ENCODE measurements at places on chromosomes 13 and 19.
A peak's percentile ranks its signal among the peaks of the same experiment; 100 is the strongest.

DNA sequence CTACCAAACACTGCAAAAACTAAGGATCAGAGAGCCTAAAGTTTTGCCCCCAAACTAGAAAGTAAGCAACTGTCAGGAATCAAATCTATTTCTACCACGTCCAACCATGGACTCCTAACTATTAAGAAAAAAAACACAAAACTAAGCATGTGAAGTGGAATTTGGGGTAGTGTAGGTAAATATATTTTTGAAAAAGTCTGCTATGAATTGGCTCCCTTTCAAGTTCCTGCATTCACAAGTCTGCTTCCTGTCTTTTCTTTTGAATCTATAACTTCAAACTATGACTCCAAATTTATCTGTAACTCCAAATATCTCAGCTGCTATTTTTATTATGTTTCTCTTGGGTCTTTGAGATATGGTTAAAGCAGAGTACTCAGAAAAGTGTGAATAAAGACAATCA, 47.0 kb downstream of the PCDH9 start:
- no peak for DNase-seq

- DNase-seq = peak; percentile 34
These were observed 51.9 kb downstream of the DNM2 start for GRCh38 chr19:10769533-10770491.

- DNase-seq = peak; percentile 80
These were observed 2.5 kb downstream of the ZC3H4 start for GRCh38 chr19:47111006-47111621.

DNA sequence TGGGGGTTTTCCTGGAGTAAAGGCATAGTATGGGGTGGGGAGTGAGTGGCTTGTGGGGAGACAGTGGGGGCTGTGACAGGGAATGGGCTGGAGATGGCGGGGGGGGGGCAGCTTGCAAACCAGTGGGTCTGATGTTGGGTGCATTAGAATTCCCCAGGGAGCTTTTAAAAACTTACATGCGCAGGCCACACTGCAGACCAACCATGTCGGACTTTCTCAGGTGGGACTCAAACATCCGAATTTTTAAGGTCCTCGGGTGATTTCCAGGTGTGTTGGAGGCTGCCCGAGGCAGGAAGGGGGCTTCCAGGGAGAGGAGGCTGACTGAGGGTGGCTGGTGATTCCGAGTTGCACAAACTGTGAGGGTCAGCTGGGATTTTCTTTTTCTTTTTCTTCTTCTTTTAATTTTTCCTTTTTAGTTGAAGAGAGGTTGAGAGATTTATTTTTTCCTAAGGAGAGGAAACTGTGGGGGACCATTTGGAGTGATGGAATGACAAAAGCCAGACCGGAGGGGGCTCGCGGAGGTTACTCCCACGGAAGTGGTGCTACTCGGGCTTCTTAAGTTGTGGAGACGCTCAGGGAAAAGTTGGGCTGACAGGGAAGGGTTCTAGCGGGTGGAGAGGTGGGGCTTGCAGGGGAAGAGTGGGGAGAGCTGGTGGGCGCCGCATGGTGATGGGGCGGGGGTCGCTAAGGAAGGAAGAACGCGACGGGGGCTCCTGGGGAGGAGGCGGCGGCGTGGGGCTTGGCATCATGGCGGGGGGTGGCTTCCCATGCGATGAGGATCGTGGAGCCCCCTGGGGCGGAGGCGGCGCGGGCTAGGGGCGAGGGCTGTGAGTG, 997 bp upstream of the CACNG8 start:
- no peak for DNase-seq

- DNase-seq = no peak
These were observed 60.8 kb downstream of the F2RL3 start for GRCh38 chr19:16949496-16950023.

DNA sequence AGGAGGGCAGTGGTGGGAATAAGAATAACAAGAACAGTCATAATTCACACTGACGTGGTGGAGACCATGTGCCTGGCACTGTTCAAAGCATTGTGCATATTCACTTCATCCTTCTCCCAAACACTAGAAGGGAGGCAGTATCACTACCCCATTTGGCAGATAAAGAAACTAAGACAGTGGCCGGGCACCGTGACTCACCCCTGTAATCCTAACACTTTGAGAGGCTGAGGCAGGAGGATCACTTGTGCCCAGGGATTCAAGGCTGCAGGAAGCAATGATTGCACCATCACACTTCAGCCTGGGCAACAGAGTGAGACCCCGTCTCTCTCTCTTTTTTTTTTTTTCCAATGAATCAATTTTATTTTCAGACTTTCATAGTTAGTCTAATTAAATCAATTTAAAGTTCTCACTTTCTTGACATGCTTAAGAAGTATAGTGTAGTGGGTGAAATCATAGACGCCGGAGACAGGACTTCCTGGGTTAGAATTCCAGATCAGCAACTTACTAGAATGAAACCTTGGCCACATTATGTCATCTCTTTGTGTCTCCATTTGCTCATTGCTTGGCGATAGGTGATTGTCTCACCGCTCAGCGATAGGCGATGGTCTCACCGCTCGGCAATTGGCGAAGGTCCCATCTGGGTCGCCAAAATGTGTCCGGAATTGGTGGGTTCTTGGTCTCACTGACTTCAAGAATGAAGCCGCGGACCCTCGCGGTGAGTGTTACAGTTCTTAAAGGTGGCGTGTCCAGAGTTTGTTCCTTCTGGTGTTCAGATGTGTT, 5.3 kb upstream of the ATG4D start:
- DNase-seq = no peak

DNA sequence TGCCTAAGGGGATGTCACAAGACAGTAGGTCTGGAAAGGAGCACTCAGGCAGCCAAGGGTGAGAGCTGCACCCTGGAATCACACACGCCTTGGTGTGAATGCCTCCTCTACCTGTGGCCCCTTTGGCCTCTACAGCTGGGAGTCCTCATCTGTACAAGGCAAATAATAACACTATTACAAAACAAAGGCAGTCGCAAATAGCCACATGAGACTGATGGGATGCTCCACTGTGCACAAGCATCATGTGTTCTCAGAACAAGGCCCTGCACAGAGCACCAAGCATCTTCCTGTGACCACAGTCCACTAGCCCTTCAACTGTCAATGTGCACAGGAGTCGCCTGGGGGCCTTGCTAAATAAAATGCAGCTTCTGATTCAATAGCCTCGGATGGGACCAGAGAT, 44.6 kb upstream of the HNRNPA1L2 start:
- DNase-seq = no peak

- no peak for DNase-seq
These were observed 4.9 kb downstream of the SMAD9 start for GRCh38 chr13:36915106-36915505.

DNA sequence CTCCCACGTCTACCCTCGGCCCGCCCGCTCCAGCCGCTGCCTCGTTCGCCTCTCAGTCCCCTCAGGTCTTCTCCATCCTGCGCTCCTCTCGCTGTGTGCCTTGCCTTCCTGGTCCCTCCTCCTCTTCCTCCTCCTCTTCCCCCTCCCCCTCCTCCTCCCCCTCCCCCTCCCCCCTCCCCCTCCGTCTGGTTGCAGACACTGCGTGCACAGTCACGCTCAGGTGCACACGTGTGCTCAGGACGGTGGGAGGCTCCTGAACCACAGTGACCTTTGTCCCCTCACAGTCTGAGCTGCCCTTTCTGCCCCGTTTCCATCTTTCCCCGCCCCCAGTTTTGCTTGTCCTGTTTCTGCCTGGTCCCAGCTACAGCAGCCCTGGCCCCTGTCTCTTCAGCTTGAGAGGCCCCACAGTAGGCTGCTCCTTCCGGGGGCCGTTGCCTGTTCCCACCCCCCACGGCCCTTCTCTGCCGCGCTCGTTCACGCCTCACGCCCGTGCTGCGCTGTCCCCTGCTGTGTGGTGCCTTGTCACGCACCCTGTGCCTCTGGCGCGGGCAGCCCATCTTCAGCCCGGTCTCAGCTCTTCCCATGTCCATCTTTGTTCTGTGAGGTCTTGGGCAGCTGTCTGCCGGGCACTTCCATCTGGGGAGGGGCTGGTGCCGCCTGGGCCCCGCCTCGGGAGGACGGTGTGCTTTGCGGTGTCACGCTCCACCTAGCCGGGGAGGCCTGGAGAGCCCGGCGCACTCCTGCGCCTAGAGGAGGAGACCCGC, 13.8 kb upstream of the RPS15 start:
- no peak for DNase-seq

DNA sequence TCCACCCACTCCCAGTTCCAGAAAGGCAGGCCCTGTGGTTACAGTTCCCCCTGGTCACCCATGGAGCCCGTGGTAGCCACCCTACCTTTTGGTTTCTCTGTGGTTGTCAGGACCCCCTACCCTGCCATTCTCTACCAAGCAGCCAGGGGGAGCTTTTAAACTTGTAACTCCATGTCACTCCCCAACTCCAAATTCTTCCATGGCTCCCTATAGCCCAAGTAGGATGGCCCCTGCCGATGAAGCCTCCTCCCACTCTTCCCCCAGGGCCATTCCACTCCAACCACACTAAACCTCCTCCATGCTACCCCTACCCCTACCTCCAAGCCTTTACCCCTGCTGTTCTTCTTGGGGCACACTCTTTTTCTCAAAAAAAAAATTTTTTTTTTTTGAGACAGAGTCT, 2.2 kb downstream of the S1PR2 start:
- DNase-seq = no peak

GRCh38 chr13:67204764-67205163, 25.4 kb downstream of the PCDH9 start:
- DNase-seq = no peak

- DNase-seq = no peak
These were observed 193.2 kb upstream of the RFC3 start for GRCh38 chr13:33624740-33625139.

DNA sequence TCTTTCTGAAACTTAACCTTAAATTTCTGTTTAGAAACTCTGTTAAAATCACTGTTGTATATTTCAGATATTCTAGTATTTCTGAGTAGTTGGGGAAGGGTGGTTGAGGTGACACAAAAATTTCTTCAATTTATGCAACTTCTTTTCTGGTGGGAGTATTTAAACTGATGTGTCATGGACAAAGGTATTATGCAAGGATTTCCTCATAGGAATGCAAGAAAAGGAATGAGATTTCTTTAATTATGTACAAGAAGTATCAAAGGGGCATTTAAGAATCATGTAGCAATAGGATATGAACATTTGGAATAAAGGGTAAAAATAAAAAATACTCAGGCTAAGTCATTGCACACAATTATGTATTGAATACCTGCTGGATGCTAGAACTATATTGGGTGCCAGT, 575.8 kb upstream of the KLF12 start:
- DNase-seq = no peak

DNA sequence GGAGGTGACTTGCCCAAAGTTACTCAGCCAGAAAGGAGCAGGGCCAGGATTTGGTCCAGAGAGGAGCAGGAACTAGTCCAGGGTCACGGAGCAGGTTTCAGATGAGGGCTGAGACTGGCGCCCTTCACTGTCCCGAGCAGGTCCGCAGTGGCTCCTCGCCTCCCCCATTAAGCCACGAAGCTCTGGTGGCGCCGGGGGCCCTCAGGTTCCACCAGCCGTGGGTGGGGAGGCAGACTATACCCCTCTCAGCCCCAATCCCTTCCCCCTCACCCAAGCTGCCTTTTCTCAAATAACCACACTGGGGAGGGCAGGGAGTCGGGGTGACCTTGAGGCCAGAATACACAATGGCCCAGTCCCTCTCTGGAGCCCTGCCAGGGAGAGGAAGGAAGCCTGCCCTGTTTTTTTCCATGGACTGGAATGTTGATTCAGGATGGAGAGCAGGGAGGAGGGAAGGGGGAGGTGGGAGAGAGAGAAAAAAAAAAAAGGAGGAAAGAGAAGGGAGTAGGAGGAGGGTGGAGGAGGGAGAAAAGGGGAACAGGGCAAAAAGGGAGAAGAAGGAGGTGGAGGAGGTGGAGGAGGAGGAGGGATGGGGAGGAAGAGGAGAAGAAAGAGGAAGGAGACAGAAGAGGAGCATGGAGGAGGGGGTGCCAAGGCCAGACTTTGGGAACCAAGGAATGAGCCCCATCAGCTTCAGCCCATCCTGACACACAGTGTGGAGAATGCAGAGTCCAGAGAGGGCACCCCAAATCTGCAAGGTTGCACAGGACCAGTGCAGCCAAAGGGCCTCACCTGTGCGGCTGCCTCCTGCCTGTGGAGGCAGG, 19.7 kb downstream of the CEACAM16 start:
- no peak for DNase-seq

DNA sequence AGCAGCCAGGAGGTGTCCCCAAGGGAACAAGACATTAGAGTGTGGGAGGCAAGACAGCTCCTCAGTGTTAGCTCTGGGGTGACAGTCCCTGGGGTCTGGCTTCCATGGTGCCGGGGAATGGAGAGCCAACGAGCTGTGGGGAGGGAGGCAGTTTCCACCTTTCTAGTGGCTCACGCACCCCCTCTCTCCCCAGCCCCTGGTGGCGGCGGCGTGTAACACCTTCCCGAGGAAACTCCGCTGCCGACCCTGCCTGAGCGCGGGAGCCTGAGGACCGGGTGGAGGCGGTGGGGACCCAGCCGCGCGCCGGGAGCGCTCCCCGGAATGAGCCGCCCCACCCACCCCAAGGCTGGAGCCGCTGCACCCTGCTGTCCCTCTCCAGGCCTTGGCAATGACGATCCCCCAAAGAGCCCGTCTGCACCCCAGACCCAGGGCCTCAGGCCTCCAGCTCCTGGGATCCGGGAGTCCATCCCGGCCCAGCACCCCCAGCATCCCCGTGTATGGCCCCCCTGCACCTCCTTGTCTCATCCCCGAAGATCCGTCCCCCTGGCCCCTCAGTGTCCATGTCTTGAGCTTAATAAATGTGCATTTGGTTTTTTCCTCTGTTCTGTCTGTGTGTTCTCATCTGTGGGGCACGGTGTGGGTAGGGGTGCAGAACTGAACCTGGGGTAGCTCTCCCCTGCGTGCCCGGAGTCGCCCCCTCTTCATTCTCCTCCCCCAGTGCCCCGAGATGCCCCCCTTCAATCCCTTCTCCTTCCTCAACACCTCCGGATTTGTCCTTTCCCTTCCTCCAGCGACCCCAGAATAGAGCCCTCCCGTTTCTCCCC, 622 bp upstream of the FXYD5 start:
- DNase-seq = no peak

- DNase-seq = peak; percentile 78
These were observed 16.0 kb upstream of the ERCC1 start for GRCh38 chr19:45439569-45440258.

GRCh38 chr13:65085977-65086376, 2144.2 kb downstream of the PCDH9 start:
- no peak for DNase-seq

DNA sequence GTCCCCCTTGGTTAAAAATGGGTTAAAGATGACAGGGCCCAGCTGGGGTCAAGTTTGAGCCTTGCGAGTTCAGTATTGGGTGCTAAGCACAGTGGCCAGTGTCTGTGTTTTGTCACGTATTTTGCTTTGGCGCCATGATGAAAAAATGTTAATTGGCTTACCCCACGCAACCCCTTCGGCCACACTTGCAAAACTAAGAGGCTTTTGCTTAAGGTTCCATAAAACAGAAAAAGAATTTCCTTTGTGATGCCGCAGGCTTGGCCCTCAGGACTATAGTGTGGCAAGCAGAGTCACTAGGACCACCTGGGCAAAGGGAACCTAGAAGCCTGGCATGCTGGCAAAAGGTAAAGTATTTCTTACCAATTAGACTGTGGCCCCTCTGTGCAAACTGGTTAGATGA, 20.7 kb downstream of the DPRX start:
- no peak for DNase-seq

- peak; percentile 13 for DNase-seq
These were observed at the start of gene LPAR2 for GRCh38 chr19:19627621-19628500. Gene LPAR2, minus strand, starts transcription at chr19:19628220. Its CDS starts 945 bp downstream, at chr19:19627275.
